ENCODE measurements at places on chromosomes 12 and 14. TPM values are rescaled to one million over a fixed set of nuclear protein-coding genes. Genes with fewer than 3 reads are reported as not detected.

The STRN3 gene
- polyA plus RNA-seq: 4.8 TPM

The KRT75 gene
- not detected for polyA plus RNA-seq

The CMA1 gene
- not detected for polyA plus RNA-seq

The TDRD9 gene
- polyA plus RNA-seq: not detected

The MSRB3 gene
- 0.46 TPM for polyA plus RNA-seq

The TEP1 gene
- 6.9 TPM for polyA plus RNA-seq

The SRGAP1 gene
- polyA plus RNA-seq: 2.5 TPM

The CABP1 gene
- polyA plus RNA-seq: 4.5 TPM

The ASCL1 gene
- polyA plus RNA-seq: 0.12 TPM

The CCDC38 gene
- 0.02 TPM for polyA plus RNA-seq

DNA sequence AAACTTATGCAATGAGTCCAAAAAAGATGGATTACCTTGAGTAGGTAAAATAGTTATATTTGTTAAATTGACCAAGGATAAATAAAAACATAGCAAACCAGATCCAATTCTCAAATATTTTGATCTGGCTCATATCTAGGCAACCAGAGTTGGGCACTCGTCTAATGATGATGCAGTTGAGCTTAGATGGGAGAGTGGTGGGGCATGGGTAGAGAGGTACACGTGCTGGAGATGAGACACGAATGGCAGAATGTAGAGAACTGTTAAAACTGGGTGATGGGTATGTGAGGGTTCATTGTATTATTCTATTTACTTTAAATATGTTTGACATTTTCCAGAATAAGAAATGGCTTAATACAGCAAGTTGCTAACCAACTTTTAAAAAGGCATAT, 7.6 kb upstream of the RNF34 start:
- DNase-seq: no peak

DNA sequence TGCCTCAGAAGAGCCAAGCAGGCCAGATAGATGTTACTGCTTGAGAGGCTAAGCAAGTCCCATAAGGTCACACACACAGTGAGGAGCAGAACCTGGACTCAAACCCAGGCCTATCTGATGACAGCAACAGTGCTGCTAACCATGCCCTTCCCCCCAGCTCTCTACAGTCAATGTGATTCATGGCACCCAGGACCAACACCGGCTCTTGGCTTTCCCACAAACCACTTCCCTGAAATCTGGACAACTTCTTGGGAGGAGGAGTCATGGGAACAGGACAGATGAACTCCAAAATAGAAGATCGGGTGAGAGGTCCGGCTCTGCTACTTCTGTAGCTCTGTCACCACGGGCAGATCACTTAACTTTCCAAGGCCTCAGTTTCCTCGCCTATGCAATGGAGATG, 716 bp upstream of the PTGDR start:
- no peak for DNase-seq

DNA sequence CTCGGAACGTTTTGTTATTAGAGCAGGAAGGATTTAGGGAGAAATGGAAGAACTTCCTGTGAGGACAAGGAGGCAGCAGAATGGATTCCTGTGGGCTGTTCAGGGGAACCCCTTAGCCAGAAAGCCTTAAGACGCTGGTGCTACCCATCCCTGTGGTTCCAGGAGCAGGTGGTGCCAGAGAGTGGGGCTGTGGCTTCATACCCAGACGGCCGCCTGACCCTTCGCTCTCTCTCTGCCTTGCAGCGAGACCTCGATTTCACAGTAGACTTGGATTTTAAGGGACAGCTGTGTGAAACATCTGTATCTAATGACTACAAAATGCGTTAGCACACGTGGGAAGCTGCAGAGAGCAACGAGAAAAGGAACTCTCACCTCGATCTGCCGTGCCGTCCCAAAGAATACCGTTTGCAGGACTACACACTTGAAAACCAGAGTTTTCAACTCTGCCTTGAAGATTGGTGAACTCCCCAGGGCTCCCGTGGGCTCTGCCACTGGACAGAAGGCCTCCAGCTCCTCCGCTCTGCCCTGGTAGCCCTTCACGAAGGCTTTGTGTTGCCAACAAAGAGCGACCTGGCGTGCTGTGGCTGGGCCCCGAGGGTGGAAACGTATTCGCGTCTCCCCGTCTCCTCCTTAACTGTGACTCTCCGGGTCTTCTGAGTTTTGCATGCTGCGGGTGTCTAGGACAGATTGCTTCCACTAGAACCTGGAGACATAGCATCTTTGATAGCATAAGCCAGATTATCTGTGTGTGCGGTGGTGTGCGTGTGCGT, 102.0 kb downstream of the PRMT8 start:
- DNase-seq: no peak

DNA sequence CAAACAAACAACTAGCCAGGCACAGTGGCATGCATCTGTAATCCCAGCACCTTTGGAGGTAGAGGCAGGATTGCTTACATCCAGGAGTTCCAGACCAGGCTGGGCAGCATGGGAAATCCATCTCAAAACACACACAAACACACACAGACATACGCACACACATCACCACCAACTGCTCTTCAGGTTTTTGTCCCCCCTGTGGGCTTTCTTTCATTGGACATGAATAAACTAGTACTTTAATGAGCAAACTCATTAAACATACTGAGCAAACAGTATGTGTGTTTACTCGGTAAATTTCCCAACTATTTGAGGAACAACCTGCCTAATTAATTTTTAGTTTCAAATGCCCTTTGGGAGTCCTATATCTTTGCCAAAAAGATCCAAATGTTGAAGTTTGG, 10.1 kb upstream of the RASSF3 start:
- no peak for DNase-seq

DNA sequence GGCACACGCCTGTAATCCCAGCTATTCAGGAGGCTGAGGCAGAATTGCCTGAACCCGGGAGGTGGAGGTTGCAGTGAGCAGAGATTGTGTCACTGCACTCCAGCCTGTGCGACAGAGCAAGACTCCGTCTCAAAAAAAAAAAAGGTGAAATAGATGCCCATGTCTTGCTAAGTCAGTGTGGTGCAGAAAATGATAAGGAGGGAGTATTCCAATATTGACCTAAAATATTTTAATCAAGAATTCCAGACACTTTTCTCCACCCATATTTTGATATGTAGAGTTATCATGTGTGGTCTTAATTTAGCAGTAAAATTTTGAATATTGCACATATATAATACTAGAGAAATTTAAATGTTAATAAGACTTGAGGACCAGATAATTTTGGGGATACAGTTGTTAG, 57.7 kb downstream of the WNK1 start:
- no peak for DNase-seq

- no peak for DNase-seq
These were observed 6.6 kb upstream of the KRT76 start for GRCh38 chr12:52783563-52784316.

- DNase-seq: no peak
These were observed 8.1 kb downstream of the SCFD1 start for GRCh38 chr14:30630248-30630647.

DNA sequence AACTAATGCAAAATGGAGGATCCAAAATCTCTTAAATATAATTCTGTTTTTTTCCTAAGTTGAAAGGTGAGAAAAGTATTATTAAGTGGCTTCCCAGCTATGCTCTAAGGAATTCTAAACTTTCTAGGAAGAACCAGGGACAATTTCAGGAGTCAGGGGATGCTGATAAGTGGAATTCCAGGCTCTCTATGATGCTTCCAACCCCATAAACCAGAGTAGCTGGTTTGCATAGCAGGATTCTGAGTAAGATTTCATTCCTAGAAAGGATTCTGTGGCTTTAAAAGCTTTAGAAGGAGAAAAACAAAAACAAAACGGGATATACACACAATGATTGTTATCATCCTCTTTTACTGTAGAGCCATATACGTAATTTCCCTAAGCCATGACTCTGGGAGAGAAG, 93.9 kb downstream of the SLC16A7 start:
- no peak for DNase-seq

DNA sequence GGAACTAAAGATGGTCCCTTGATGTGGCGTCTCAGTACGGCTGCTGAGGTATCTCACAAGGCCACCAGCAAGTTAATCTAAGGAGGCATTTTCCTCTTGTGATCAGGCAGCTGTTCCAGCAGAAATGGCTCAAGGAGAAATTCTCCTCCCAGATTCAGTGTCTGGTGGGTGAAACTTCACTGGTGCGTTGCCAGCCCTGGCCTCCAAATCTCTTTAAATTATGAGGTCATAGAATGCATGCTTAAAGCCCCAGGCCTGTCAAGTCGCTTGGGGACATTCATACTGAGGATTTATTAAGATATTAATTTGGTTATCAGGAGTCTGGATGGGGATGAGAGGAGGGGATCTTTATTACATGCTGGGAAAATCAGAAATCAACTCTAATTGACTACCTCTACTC, 72.9 kb downstream of the PPP2R5C start:
- DNase-seq: no peak

GRCh38 chr12:47362126-47362705, 282.5 kb upstream of the AMIGO2 start:
- no peak for DNase-seq

- DNase-seq: no peak
These were observed 1.7 kb upstream of the KCNJ8 start for GRCh38 chr12:21776175-21776574.

GRCh38 chr14:62329427-62329826, 567.2 kb downstream of the SNAPC1 start:
- DNase-seq: no peak

- DNase-seq: no peak
These were observed 34.6 kb upstream of the PYGL start for GRCh38 chr14:50978888-50979287.

DNA sequence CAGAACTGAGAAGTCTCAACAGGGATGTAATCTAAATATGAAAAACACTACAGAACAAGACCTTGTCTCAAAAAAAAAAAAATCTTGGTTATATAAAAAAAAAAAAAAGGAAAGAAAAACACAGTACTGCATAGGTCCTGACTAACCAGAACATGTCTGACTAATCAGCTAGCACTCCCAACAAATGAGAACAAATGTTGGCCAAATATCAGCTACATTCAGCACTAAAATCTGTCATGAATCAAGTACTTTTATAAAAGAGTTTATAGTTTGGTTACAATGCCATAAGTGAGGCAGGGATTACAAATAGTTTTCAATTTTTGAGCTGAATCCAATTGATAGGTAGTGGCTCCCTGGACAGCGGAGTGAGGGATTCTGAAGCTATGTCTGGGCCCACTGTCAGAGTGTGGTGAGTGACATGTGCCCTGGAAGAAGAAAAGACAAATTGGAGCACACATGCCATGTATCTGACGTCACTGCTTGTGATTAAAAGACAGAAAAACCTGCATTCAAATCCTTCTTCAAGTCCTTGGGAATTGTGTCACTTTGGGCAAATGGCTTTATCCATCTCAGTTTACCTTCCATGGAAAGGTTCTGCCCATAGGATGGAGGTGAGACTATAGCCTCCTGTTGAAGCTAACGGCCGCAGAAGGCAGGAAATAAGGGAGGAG, 5.6 kb upstream of the FAM234B start:
- no peak for DNase-seq

DNA sequence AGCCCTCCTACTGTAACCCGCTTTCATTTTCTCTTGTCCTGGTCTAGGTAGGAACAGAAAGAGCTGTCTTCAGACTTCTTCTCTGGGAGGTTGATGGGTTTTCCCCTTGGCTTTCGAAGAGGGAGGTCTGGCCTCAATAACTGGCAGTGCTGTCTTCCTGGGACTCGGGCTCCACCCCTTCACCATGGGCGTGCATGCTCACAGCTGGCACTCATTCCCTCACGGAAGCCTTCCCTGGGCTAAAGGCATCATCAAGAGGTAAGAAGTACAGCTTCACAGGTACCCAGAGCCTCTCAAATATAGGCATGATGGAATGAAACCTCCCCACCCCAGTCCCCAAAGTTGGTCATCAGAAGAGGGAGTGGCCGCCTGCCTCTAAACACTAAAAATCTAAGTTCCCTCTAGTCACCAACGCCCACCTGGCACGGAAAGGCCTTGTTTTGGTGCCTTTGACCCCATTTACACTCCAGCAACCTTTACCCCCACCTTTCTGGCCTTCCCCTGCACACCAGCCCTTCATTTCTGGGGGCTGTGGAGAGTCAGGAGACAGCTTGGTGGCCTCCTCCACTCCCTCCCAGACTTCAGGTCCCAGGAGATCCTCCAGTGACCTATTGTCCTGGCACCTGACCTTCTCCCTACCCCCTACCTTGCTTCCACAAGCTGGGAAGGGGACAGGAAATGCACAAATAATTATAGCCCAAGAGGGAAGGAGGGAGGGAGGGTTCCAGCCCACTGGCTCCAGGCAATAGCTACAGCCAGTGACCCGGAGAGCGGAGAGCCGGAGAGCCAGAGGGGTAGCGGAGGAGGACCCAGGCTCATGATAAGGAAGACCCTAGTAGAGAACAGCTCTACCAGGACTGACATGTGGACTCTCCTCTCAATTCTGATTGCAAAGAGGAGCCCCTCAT, 2.8 kb downstream of the RAPGEF3 start:
- DNase-seq: no peak

- no peak for DNase-seq
These were observed 16.7 kb downstream of the TBC1D30 start for GRCh38 chr12:64840949-64841717.
